ENCODE measurements at places on chromosomes 6 and 20.

GRCh38 chr6:165920896-165921671, 246.6 kb downstream of the TBXT start:
- DNase-seq = no peak

GRCh38 chr6:152863618-152864326, 113.2 kb downstream of the VIP start:
- DNase-seq = peak; percentile 25

- no peak for DNase-seq
Measured at GRCh38 chr20:10636326-10636818, 37.4 kb downstream of the JAG1 start.

DNA sequence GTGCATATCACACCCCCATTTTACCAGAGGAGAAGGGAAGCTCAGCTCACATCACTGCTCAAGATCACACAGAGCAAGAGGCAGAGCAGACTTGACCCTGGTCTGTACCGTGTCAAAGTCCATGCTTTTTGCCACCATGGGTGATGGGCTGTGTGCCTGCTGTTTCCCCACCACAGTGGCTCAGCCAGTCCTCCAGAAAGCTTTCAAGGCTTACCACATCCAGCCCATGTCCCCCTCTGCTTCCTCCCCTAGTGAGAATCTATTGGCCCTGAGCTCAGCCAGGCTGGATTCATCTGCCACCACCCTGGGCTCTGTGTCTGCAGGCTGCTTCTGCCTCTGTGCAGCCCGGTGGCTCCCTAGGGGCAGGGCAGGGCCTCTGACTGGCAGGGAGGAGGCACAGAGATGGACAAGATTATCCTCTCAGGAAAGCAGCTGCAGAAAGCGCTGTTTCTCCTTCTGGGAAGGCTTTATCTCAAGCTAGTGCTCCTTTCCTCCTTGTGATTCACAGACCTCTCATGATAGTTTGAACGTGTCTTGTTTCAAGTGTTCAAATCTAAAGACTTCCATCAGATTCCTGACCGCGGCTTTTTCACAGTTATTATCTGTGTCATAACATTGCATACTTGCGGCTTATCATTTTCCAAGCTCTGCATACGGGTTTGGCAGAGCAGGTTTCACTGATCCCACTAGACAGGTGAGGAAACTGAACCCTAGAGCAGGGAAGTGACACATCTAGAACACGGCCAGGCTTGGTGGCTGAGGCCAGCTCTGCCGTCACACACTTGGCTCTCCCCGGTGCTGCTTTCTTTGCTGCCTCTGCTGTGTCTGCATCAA, 37.4 kb downstream of the VEGFA start:
- peak; percentile 94 for DNase-seq

GRCh38 chr6:10400330-10400729, 14.5 kb downstream of the TFAP2A start:
- DNase-seq = no peak

GRCh38 chr20:2217857-2218539, 77.8 kb upstream of the TGM3 start:
- DNase-seq = peak; percentile 18

GRCh38 chr20:32562495-32562911, 22.6 kb downstream of the NOL4L start:
- DNase-seq = no peak

GRCh38 chr20:24478584-24478983, 9.2 kb downstream of the SYNDIG1 start:
- no peak for DNase-seq

DNA sequence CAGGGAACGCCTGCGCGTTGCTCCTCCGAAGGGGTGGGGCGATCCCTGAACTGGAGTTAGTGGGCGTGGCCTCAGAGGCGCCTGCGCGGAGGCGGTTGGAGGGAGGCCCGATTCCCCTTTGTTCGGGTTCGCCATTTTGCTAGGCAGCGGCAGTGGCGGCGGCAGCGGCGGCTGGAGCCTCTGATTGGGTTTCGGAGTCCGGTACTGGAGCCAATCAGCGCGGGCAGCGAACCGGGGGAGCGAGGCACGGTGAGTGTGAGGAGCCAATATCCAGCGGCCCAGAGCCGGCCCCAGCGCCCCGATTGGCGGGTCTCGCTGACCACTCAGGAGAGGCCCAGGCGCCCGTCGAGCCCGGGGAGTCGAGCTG, at the start of gene NFYA:
NFYA (plus strand) TSS at position 139 of the 367 bp plus-strand sequence. CDS start 6,116 bp downstream, outside the sequence.
- DNase-seq = no peak

- no peak for DNase-seq
Measured at GRCh38 chr6:165684333-165684732, 21.3 kb upstream of the PDE10A start.

GRCh38 chr20:45780159-45780558, 11.5 kb downstream of the WFDC3 start:
- DNase-seq = no peak

GRCh38 chr6:96499781-96500180, 21.8 kb upstream of the UFL1 start:
- no peak for DNase-seq

- no peak for DNase-seq
Measured at GRCh38 chr20:49969946-49970345, 12.8 kb upstream of the SNAI1 start.

DNA sequence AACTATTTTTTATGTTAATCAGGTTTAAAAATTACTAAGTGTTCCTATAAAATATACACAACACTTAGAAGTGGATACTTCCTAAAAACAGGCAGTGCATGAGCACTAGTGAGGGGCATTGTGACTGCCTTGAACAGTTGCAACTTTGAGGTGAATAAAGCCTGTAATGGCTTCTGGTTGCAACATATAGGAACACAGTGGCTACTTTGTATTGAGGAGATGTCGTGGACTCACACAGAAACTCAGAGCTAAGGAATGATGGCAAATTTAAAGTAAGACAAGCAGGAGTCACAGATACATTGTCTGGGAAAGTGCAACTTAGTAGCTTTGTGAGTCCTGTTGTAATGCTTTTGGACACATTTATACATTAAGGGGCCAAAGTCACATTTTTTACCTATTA, 861 bp upstream of the HLA-A start:
- no peak for DNase-seq

DNA sequence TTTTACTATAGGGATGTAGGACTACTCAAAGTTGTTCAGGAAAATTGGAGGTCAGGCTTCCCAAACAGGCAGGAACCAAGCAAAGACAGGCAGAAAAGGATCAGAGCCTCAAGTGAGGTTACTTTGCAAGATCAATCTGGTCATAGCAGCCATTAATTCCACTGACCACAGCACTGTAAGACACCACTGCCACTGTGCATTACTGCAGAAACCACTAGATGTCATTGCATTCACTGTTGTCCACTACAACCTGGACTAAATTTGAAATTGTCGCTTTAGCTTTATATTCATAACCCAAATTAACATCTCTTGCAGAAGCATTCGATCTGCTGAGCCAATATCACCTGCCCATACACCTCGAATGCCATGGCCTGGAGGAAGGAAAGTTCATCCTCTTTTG, 126.9 kb upstream of the UFL1 start:
- DNase-seq = no peak

DNA sequence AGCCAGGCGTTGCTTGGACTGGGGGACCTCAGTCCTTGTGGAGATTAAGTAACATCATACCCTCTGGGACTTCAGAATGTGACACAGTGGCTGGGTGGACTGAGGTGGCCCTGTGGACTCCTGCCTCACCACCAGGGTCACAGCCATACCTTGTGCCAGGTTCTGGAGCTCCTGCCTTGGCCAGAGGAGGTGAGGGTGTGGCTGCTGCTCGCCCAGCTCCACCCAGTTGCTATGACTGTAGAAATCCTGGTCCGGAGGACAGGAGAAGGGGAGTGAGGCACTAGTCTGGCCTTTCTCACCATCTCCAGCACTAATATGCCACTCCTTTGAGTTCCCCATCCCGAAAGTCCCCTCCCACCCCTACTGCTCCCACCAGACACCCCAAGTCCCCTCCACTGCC, 1.9 kb downstream of the VWA7 start:
- no peak for DNase-seq

GRCh38 chr20:44765701-44766347, 20.2 kb downstream of the KCNK15 start:
- no peak for DNase-seq

DNA sequence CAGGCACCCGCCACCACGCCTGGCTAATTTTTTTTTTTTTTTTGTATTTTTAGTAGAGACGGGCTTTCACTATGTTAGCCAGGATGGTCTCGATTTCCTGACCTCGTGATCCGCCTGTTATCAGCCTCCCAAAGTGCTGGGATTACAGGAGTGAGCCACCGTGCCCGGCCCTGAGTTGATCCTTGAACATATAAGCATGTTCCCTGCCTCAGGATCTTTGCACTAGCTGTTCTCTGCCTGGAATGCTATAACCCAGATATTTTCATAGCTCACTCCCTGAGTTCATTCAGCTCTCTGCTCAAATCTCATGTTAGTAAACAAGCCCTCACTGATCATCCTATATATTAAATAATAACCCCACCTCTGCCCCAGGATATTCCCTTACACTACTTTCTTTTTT, 9.0 kb upstream of the DLK2 start:
- DNase-seq = no peak

DNA sequence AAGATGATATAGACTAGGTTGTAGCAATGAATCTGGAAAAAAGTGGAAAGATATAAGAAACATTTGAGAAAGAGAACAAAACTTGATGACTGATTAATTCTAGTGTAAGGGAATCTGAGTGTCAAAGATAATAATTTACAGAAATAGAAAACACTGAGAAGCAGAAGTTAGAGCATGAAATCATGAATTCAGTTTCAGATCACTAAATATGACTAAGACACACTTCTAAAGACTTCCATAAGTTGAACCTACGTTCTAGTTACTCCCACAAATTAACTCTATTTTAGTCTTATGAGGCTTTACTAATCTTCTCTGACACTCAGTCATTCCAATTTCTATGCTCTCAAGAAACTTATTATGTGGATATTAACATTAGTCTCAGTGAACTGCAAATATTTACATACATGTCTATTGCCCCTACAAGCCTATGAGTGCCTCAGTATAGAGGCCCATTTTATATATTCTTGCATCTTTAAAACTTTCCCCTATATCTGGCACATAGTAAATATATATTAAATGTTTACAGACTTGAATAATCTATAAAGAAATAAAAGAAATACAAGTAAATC, 30.4 kb downstream of the IBTK start:
- DNase-seq = no peak

DNA sequence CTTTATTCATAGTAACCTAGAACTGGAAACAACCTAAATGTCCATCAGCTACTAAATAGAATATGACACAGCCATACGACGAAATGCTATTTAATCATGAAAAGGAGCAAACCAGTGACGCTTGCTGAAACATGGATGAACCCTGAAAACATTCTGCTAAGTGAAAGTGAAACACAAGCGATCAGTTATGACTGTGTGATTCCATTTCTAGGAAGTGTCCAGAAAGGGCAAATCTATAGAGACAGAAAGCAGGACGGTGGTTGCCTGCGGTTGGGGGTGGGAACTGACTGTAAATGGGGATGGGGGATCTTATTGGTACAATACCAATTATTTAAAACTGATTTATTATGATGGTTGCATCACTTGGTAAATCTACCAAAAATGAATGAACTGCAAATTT, 126.8 kb downstream of the IPCEF1 start:
- no peak for DNase-seq

DNA sequence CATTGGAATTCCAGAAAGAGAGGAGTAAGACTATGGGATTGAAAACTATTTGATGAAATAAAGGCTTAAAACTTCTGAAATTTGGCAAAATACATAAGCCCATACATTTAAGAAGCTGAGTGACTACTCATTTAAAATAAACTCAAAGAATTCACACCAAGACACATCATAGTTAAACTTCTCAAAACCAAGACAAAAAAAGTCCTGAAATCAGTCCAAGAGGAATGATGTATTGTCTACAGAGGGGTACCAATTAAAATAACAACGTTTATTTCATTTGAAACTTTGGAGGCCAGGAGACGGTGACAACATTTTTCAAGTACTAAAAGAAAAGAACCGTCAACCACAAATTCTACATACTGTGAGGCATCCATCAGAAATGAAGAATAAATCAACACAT, 841.4 kb upstream of the MAP3K7 start:
- DNase-seq = no peak

DNA sequence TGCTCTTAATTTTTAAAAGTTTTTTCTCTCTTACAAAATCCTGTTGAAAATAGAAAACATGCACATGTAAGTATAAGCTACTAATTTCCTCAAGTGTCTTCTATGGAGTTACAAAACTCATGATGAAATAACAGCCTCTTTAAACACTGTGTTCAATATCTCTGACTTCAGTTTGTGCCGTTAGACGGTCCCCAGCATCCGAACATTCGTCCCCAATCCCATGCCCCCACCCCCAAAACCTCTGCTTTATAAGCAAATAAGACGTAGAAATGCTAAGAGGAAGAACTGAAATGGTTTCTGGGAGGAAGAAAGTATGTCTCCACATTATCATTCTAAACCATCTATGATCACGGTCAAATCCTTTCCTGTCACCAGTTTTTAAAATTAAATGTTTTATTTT, 31.7 kb upstream of the MYB start:
- no peak for DNase-seq

Data from gastrocnemius medialis (tissue), 4 donors.